ENCODE measurements at places on chromosomes 13 and 19. TPM values are rescaled to one million over a fixed set of nuclear protein-coding genes. Genes with fewer than 3 reads are reported as not detected.

The MBD3L1 gene
- not detected for total RNA-seq

The FCER2 gene
- total RNA-seq, result 3.0 TPM

The ADGRE3 gene
- not detected for total RNA-seq

The TEX101 gene
- total RNA-seq, result not detected

The CEACAM3 gene
- not detected for total RNA-seq

The CAB39L gene
- total RNA-seq, result 2.6 TPM

The RGL3 gene
- total RNA-seq, result not detected

The MRPL34 gene
- total RNA-seq, result 101 TPM

The LPAR2 gene
- 26.6 TPM for total RNA-seq

The B3GNT3 gene
- total RNA-seq, result not detected

The SAFB2 gene
- total RNA-seq, result 70.8 TPM

GRCh38 chr13:111955412-111956065 lies 111.4 kb upstream of the SOX1 start:
- DNase-seq, result no peak

- no peak for DNase-seq
Observed at GRCh38 chr13:79781829-79782540, 301.0 kb downstream of the NDFIP2 start.

GRCh38 chr19:44807652-44808462 lies 1.0 kb upstream of the BCAM start:
- DNase-seq, result no peak

GRCh38 chr13:28357911-28358433 lies 137.0 kb downstream of the FLT1 start:
- peak; percentile 20 for DNase-seq

GRCh38 chr13:97413694-97414093 lies 20.3 kb upstream of the RAP2A start:
- no peak for DNase-seq

GRCh38 chr13:31042481-31043165 lies 110.2 kb downstream of the TEX26 start:
- DNase-seq, result peak; percentile 30

GRCh38 chr13:31908696-31909411 lies 122.7 kb upstream of the FRY start:
- no peak for DNase-seq

GRCh38 chr19:45182758-45183157 lies 4.2 kb downstream of the BLOC1S3 start:
- no peak for DNase-seq

- no peak for DNase-seq
Observed at GRCh38 chr19:39360599-39360998, 18.4 kb downstream of the SAMD4B start.

DNA sequence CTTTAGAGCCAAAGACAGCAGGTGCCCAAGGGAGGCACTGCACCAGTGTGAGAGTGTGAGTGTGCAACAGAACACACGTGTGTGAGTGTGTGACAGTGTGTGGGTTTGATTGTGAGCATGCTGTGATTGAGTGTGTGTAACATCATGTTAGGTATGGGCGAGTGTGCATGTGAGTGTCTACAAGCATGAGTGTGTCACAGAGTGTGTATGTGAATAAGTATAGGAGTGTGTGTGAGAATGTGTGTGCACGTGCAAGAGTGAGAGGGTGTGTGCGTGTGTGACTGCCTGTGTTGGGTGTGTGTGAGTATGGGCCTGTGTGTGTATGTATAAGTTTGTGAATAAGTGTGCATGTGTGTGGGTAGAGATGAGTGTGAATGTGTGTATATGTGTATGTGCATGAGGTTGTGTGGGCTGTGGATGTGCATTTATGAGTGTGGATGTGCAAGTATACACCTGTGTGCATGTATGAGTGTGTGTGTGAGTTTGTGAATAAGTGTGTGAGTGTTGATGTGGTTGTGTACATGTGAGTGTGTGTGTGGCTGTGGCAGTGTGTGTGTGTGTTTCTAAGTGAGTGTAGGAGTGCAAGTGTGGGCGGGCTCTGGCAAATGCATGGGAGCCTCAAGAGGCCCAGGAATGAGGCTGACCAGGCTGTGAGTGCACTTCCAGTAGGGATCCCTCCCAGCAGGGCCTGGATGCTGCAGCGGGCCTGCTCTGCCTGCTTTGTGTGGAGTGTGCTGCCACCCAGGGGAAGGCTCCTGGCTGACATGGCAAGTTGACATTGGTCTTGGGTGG lies 198.4 kb downstream of the COL4A1 start:
- DNase-seq, result peak; percentile 5

- DNase-seq, result no peak
Observed at GRCh38 chr13:99125326-99125915, 75.2 kb upstream of the UBAC2 start.

GRCh38 chr19:47480658-47481057 lies 3.4 kb downstream of the KPTN start:
- no peak for DNase-seq

DNA sequence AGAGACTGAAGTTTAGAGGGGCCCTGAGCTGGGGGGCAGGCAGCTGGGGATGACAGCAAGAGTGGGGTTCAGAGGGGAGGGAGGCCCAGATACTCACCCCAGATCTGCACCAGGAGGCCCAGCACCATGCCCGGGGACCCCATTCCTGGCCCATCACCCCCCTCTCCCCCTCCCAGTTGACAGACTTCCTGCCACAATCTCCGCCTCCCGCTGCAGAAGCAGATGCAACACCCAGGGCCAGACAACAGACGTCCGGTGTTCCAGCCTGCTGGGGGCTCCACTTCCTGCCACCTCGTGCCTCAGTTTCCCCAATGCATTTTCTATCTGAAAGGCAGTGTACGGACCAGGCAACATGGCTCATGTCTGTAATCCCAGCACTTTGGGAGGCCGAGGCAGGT lies at the start of gene TMIGD2:
TMIGD2 (minus strand) TSS at position 147 of the 398 bp plus-strand sequence; CDS start at position 143, 4 bp downstream.
- peak; percentile 46 for DNase-seq

- no peak for DNase-seq
Observed at GRCh38 chr13:111061358-111062045, 53.6 kb upstream of the ARHGEF7 start.

Measured in activated CD8-positive, alpha-beta T cell treated with anti-CD3 and anti-CD28 coated beads for 36 hours (primary cell).